Gastroesophageal sphincter (tissue), 4 donors: ENCODE measurements at places on chromosomes 2 and 18.
A peak's percentile ranks its signal among the peaks of the same experiment; 100 is the strongest.

GRCh38 chr2:160251569-160251968, 51.5 kb upstream of the ITGB6 start:
- ATAC-seq = no peak

- ATAC-seq = no peak
Measured at GRCh38 chr2:46506131-46506706, 26.9 kb downstream of the TMEM247 start.

GRCh38 chr2:111148925-111149324, 28.2 kb downstream of the BCL2L11 start:
- no peak for ATAC-seq

DNA sequence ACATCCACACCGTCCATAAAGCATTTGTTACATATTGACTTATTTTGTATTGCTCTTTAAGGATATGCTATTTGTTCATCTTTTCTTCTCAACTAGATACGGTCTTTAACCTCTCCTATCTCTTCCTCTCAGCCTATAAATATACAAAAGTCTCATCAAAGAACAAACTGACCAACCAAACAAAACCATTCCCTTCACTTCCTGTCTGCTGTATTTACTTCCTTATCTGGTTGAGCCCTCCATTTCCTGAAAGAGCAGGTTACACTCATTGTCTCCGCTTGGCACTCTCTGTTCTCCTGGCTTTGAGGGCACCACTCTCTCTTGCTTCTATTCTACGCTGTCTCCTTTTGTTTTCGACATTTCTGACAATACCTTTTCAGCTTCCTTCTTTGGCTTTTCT, 431.9 kb upstream of the TCF4 start:
- ATAC-seq = no peak

DNA sequence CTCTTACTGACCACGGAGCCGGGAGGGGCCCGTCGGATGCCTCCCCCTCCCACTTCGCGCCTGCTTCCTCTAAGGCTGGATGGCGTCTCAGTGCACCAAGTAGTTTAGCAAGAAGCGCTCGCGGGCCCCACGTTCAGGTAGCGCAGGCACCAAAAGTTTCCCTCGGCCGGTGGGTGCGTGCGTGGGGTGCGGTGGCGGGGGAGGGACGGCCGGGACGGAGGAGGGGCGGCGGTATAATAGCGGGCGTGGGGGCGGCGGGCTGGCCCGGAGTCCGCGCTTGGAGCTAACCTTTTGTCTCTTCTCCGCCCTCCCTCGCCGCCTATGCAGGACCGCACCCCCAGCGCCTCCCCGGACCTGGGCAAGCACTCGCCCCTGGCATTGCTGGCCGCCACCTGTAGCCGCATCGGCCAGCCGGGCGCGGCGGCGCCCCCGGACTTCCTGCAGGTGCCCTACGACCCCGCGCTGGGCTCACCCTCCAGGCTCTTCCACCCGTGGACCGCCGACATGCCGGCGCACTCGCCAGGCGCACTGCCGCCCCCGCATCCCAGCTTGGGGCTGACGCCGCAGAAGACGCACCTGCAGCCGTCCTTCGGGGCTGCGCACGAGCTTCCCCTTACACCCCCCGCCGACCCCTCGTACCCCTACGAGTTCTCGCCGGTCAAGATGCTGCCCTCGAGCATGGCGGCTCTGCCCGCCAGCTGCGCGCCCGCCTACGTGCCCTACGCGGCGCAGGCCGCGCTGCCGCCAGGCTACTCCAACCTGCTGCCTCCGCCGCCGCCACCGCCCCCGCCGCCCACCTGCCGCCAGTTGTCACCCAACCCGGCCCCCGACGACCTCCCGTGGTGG, 1.0 kb downstream of the SP5 start:
- no peak for ATAC-seq

GRCh38 chr2:127485051-127485693, 41.1 kb downstream of the IWS1 start:
- ATAC-seq = no peak

DNA sequence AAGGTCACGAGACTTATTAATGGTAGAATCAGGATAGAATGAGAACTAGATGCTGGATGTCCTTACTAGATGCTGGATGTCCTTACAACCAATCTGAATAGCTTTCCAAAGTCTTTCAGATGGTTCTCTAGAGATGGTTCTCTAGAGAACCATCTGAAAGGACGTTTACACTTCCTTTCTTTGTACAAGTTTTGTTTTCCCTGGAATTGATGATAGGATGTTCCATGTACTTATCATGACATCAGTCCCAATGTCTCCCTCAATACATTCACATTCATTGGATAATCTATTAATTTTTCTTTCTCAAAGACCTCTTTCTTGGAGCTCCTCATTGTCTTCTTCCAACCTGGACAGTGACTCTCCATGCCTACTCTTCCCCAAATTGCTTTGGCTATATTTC, 28.2 kb upstream of the RUFY4 start:
- ATAC-seq = no peak

GRCh38 chr18:79422022-79422782, 26.5 kb downstream of the NFATC1 start:
- ATAC-seq = peak; percentile 64

DNA sequence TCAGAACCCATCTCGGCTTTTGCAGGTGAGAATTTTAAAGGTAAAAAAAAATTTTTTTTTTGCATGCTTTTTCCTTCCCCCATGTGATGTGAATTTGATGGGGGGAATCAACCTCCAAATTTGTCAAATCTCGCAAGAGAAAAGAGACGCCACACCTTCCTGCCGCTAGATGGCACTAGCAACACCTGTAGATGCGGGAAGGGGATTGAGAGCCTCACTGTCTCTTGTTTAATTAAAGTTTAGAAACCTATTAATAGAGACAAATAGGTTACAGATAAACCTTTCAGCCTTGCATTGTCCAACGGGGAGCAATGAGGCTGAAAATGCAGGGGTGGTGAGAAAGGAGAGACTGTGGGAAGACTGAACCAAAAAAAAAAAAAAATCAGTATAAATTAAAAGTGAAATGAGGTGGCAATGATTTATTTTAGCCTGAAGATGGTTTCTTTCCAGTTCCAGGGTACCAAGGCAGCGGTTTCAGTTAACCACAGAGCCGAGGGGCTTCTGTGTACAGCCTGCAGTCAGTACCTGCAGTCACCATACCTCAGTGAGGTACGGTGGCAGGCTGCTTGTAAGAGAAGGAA, 84.6 kb downstream of the NRP2 start:
- ATAC-seq = no peak

DNA sequence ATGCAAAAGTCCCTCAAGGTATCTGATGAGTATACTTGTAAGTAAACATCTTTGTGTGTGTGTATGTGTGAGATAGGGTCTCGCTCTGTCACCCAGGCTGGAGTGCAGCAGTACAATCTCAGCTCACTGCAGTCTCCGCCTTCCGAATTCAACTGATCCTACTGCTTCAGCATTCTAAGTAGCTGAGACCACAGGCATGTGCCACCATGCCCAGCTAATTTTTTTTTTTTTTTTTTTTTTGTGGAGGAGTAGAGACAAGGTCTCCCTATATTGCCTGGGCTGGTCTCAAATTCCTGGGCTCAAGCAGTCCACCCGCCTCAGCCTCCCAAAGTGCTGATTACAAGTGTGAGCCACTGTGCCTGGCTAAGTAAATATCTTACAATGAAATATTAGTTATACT, 23.2 kb downstream of the ADAM17 start:
- ATAC-seq = no peak

- ATAC-seq = peak; percentile 0
Measured at GRCh38 chr2:61538920-61539520, 864 bp upstream of the XPO1 start.

- no peak for ATAC-seq
Measured at GRCh38 chr2:42361728-42362283, 789 bp upstream of the COX7A2L start.

DNA sequence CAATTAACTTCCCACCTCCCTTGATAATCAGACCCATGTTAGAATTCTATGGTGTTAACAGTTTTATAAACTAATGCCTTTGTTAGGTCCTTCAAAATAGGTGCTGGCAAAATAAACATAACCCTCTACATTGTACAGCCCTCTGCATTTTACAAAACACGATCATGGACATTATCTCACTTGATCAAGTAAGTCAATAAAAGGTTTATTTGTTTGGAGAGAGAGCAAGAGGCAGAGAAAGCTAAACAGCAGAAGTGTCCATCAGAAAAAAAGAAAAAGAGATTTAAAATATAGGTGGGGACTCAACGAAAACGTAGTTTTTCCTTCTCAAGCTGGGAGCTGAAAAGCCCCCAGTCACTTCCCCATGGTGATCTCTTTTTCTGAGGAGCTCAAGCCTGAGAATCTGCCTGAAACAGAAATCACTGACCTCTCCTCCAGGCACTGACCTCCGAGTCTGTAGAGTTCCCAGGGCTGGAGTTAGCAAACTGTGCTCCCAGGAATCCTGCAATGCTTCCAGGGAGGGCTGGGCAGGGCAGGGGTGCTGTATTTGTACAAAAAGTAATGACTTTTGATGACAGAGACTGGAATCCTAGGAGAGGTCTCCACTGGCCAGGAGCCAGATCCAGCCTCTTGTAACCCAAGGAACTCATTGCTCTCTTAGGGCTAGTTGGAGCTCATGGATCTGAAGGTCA, 137.8 kb upstream of the KLHL29 start:
- ATAC-seq = no peak

DNA sequence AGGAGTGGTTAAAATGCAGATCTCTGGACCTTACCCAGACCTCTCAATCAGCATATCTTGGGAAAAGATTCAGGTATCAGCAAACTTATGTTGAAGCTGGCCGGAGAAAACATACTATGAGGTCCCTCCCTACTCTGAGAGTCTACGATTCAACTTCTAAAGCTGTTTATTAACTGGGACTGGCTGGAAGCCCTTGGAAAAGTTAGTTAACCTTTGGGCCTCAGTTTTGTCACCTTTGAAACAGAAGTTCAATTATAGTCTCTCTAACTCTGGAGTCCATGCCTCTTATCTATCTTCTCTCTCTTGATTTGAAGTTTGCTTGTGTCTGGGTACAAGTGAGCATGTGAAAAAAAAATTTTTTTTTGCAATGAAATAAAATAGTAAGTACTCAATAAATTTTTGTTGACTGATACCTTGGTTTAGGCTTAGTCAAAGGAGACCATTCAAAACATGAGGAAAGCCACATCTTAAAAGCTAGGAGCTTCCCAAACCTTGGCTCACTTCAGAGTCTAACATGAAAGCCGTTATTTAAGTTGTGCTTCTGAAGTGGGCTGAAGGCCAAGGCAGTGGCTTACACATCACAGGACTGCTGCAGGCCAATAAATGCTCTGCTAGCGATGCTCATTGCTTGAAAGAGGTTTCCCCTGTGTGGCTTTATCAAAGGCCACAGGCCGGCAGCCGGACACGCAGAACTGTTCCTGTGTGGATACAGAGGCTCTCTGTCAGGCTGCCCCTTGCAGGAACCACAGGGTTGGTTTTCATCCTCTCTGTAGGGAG, 110.6 kb upstream of the FAM136A start:
- no peak for ATAC-seq

- ATAC-seq = no peak
Measured at GRCh38 chr18:23752796-23753195, 63.5 kb downstream of the LAMA3 start.

DNA sequence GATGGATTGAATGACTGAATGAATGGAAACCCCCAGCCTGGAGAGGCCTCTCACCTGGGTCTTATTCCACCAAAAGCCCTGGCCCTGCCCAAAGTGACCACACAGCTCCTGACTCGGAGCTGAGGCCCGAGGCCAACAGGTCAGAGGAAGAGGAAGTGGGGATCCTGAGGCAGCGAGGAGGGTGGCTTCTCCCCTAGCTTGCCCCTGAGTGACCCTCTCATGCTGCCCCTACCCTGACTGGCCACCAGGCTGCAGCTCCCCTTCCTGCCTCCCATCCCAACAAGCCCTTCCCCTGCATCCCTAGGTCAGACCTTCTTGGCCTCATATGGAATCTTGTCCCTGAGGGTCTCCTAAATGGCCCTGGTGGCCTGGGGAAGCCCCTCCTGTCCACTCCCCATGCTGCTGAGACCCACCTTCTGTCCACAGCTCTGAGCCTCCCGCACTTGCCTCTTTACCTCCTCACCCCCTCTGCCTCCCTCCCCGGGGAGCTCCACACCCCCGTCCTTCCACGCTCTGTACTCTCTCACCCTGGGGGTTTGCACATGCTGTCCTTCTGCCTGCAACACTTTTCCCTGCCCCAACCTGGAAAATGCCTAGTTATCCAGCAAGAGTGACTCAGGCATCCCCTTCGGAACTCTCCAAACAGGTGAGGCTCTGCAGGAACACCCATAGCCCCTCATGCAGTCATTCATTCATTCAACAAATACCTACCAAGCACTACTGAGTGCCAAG, 134.8 kb upstream of the HDAC4 start:
- ATAC-seq = no peak

DNA sequence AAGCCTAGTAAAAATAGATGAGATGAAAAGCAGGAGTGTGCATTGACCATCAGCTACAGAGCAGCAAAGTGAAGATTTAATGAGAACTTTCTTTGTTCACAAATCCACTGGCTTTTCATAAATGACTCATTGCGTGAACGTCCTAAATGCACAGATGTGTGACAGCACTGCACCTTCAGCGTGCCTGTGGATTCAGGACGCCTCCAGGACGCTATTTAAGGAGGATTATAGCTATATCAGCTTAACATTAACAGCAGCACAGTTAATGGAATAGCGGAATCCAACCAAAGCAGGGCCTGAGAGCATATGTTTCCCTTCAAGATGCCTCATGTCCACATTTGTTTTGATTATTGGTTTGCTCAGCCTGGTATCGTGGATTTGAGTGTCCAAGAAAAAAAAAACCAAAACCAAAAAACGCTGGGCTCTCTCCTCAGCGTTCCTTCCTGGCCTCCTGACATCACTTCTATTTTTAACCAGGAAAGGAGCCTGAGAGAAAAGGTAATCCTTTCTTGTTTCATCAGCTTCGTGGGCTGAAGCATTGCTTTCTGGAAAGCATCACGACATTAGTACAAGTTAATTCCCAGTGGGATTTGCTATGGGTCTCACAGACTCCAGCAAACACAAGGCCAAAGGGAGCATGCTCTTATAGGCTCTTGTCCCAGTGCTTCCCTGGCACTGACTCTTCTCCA, 447.0 kb upstream of the SMIM21 start:
- ATAC-seq = no peak

GRCh38 chr18:13940326-13940725, 25.0 kb upstream of the MC2R start:
- no peak for ATAC-seq

GRCh38 chr2:222805591-222806304, 55.1 kb upstream of the ACSL3 start:
- peak; percentile 74 for ATAC-seq

- ATAC-seq = no peak
Measured at GRCh38 chr2:211248841-211249240, 692.4 kb downstream of the CPS1 start.

- peak; percentile 83 for ATAC-seq
Measured at GRCh38 chr2:163774862-163775261, 39.1 kb upstream of the FIGN start.

GRCh38 chr2:3483227-3483985, 35.9 kb downstream of the ADI1 start:
- peak; percentile 86 for ATAC-seq

- ATAC-seq = no peak
Measured at GRCh38 chr2:135337071-135337470, 193.9 kb downstream of the ZRANB3 start.
